Activated CD4-positive, alpha-beta T cell treated with anti-CD3 and anti-CD28 coated beads, Interleukin-2, amount 50 U/mL, for 1 hour (primary cell): ENCODE measurements at places on chromosomes 16 and 17.

- DNase-seq = no peak
Measured at GRCh38 chr17:28492352-28493310, 13.5 kb upstream of the FOXN1 start.

GRCh38 chr17:77906377-77906871 lies 52.1 kb upstream of the TNRC6C start:
- DNase-seq = no peak

DNA sequence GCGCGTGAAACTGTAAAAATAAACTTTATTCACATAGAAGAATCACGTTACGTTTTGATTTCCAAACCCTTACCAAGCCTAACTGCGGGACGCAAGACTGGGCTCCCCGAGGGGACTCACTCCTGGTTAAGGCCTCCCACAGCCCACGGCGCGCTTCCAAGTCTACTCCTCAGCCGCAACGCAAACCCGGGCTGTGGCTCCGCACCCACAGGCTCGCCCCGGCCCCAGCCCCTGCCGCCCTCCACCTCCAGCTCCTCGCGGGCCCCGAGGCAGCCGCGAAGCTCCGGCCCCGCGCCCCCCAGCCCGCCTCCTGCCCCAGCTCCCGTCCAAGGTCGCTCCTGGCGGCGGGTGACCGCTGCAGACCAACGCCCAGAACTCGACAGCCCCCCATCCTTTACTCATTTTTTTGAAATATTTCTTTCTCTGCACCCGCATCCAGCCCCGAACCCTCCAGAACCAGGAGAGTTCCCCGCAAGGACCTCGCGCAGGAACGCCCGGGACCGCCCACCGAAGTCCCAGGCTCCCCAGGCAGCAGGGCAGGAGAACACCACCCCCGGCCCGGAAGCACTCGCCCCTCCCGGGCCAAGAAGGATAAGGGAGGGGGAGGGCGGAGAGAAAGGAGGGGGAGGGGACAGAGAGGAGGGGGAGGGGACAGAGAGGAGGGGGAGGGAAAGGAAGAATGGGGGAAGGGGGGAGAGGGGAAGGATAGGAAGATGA lies 912 bp downstream of the USP22 start:
- peak; percentile 57 for DNase-seq

DNA sequence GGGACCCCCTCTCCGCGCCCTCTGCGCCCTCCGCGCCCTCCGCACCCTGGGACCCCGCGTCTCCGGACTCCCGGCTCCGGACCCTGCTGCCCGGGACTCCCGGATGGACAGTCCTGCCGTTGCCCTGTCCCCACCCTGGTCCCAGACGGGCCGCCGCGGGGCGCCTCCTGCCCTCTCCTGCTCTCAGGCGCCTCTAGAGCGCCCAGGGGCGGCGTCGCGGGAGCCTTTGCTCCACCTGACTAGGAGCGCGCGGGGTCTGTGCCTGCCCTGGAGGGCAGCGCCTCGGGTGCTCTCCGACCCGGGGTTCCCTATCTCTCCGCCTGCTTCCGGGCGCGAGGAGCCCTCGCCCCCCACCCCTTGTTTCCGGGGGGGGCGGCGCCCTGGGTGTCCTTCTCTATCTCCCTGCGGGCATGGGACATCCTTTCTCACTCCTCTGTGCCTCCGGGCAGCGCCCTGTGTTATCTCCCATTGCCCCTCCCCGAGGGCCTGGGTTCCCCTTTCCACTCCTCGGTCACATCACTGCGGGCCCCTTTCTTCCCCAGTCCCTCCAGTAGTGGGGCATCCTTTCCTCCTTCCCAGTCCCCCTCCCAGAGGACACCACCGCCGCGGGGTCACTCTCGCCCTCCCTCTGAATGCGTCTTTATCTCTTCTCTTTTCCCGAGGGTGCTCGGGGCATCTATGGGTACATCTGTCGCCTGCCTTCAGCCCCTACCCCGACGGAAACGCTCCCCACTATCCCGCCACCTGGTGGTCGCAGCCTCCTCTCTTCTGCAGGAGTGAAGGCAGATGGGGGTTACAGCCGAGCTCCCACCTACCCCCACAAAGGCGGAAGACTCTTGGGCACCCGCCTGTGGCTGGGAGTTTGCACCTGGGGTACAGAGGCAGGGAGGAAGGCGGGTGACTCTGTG lies 875 bp downstream of the PRKCB start:
- peak; percentile 49 for DNase-seq

- no peak for DNase-seq
Measured at GRCh38 chr16:14347706-14348105, 276.6 kb downstream of the MRTFB start.

DNA sequence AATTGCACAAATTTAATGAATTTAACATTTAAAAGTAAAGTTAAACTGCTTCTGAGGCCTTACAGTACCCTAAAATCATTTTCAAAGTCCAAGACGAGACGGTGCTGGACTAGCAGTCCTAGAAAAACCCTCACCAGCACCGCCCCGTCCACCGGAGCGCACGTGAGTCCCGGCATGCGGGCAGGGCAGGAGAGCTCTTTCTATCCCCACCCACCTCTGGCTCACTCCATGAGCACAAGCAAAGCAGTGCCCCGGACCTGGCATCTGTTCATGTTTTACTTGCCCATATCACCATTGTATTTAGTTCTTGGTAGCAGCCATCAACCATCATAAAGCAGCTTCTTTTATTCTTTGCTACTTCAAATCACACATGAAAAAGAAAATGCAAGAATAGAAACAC lies 41.7 kb downstream of the ANKRD11 start:
- no peak for DNase-seq

- DNase-seq = peak; percentile 56
Measured at GRCh38 chr16:10964891-10965326, 20.5 kb downstream of the CLEC16A start.

- no peak for DNase-seq
Measured at GRCh38 chr17:51238255-51238887, 21.5 kb downstream of the MBTD1 start.

DNA sequence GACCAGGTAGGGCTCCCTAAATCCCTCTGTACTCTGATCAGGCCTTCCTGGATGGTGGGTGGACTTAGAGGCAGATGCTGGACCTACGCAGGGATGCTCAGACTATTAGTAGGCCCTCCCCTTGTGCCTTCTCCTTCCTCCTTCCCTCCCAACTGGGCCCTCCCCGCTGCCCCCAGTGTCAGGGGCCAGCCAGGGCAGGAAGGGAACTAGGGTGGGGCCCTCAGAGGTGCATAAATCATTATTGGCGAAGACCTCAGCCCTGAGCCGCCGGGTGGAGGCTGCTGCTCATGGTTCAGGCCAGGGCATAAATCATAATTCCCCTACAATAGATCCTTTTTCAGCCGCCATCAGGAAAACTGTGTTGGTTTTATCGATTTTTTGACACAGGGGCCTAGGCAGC lies 81.4 kb downstream of the MRM1 start:
- DNase-seq = no peak

DNA sequence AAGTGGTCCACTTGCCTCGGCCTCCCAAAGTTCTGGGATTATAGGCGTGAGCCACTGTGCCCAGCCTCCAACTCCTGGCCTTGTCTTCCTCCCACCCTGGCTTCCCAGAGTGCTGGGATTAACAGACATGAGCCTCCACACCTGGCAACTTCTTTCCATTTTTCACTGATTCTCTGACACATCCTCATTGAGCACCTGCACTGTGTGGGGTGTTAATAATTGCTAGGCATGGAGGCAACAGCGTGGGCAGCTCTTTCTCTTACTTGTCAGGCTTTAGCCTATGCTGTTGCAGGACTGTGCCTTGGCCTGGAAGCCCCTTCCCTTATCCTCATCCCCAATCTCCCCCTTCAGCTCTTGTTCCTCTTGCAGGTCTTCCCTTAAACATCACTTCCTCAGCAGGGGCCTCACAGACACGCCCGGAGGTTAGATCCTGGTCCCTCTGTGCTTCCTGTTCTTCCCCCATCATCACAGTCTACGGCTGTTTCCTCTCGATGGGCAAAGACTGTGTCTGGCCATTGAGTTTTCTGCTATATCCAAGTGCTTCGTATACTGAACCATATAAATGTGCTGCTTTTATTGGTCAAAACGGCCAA lies 7.9 kb downstream of the QPRT start:
- no peak for DNase-seq

DNA sequence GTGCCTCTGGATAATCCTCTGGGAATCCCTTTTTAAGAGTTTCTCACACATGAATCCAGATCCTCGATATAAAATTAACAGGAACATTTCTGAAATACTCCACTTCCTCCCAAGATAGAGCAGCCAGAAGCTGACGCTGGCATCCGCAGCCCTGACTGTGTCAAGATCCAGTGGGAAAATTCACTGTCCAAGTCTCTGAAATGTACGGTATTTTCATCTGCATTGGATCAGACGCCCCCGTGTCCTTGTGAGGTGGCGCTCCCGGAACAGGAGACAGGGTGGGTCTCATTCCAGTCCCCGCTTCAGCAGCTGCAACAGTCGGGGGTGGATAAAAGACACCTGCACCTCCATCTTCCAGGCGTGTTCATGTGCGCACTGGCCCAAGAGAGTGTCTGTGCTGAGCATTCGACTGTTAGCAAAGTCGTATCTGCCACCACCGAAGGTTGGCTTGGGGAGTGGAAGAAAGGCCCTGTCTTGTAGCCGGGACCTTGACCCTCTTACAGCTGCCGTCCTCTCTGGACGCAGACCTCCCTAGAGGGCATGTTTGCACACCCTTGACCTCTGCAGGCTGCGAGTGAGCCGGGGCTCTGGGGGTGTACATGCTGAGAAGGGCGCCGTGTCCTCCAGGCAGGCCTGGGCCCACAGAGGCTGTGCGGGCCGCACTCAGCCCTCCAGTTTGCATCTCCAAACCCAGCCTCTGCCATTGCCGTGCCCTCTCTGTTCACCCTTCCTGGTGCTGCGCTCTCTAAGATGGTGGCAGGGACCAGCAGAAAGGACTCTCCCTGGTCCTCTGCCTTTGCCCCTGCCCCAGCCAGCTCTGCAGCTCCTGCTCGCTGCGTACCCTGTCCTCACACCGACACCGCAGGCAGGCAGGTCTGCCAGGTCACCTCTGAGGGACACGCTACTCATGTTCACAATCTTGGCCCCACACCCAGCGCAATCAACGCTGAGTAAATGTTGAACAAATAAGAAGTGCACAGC lies 72.0 kb upstream of the CHMP6 start:
- no peak for DNase-seq

DNA sequence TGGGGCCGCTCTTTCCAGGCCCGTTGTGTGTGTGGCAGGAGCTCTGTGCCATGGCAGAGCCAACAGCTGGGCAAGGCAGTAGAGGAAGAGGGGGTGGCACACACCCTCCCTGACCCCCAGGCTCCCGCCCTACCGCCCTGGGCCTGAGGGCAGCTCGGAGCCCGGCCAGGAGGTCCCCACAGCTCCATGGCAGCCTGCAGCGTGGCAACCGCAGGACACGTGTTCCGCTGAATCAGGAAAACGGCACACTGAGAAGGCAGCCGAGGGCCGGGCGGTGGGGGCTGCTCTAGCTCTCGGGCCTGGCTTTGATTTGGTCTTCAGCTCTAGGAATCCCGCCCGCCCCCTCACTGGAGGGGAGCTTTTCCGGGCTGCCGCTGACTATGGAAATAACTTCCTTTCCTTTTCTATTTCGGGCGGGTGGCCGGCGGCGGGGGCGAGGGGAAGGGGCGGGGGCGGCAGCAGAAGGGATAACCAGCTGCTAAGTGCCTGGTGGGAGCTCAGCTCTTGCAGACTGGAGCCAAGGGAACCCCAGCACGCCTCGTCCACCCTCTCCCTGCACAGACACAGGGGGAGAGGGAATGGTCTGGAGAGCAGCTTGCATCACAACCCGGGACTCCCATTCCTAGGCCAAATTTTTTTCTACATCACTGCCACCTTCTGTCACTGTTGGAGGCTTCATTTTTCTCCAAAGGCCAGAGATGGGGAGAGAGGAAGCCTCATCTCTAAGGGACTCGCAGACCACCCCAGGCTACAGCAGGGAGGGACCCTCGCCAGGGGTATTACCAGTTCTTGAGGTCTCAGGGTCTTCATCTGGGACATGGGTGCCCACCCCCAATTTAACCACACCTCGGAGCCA lies 24.8 kb upstream of the MRPS23 start:
- no peak for DNase-seq

DNA sequence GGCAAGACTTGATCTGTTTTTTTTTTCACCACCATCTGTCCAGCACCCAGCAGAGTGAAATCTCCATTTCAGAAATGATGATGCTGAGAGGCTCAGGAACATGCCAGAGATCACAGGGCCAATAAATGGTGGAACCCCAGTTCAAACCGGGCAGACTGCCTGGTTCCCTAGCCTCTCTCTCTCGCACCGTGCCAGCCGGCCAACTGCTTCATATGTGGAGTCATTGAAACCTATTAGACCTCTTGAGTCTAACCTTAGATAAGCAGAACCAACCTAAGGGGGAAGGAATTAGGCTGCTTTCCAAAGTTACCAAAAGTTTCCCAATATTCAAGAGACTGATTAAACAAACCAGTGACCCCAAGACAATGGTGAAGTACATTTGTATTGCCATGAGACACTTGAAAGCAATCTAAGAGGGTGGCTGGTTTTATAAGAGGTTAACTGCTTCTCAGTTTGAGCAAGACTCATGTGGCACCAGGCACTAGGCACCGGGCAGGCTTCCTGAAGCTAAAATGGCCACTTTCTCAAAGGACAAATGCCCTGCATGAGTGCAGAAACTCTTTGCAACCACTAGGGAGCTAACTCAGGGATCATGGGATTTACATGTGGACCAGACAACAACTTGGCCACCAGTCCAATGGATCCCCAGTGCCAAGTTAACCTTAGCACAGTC lies 18.4 kb downstream of the TOX3 start:
- no peak for DNase-seq

GRCh38 chr16:67843343-67843765 lies 1.2 kb downstream of the THAP11 start:
- DNase-seq = no peak

GRCh38 chr17:67278363-67278762 lies 33.4 kb upstream of the HELZ start:
- DNase-seq = no peak

GRCh38 chr16:77408607-77409006 lies 26.2 kb downstream of the ADAMTS18 start:
- no peak for DNase-seq

GRCh38 chr17:60292697-60293096 lies 99.2 kb downstream of the USP32 start:
- DNase-seq = no peak

GRCh38 chr17:78020717-78021108 lies 62.2 kb downstream of the TNRC6C start:
- DNase-seq = no peak

DNA sequence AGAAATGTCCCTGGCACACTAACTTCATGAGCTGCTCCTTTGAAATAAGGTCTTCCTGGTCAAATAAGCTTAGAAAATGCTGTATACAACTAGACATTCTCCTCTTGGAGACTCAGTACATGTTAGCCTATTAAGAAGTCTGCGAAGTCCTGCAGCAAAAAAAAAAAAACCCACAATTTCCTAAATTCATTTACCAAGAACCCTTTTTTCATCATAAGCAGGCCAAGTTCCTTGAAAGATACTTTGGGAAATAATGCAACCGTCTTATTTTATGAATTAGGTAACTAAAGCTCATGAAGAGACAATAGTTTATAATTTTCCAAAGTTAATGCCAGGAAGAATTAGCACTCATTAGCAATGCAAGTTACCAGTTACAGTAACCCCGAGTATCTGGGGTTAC lies 49.0 kb upstream of the HAS3 start:
- DNase-seq = no peak
